Astrocyte of the cerebellum (primary cell): ENCODE measurements at places on chromosomes 1 and 21.
A peak's percentile ranks its signal among the peaks of the same experiment; 100 is the strongest.

DNA sequence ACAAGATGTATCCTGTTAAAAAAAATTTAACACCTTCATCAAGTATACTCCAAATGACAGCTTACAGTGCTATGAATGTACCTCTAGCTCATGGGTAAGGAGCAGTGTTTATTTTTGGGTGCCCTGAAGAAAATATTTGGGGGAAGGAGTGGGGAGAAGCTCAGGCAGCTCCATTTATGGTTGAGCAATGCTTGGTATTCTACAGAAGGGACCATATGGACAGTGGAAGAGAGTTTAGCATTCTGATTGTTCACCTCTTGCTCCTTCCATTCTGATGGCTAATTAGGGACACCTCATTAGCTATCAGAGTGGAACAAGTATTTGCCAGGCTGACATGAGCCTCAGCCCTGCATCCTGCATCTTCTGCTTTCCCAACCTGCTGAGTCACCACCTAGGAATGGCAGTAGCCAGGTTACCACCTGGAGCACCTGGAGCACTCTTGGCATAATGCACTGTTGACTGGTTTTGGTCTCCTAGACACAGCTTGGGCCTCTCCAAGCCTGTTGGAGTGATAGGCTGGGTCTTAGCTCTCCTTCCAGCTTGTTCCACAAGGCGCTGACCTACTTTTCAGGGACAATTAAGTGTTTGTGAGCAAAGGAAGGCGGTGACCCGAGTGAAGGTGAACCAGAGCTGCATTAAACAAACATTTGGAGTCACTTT is 62.0 kb upstream of the MACF1 start:
- no peak for DNase-seq

DNA sequence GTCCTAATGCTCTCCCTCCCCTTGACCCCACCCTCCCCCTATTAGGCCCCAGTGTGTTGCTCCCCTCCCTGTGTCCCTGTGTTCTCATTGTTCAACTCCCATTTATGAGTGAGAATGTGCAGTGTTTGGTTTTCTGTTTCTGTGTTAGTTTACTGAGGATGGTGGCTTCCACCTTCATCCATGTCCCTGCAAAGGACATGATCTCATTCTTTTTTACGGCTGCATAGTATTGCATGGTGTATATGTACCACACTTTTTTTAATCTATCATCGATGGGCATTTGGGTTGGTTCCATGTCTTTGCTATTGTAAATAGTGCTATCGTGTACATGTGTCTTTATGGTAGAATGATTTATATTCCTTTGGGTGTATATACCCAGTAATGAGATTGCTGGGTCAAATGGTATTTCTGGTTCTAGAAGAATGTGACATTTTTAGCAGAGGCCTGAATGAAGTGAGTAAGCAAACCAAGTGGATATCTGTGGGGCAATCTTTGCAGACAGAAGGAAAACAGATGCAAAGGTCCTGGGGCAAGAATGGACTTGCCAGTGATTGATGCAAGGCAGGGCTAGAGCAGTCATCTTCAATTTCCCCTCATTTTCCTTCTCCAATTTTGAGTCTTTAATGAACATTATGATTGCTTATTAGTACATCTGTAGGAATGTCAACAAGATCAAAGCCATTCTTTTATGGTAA is 50.2 kb downstream of the UBE4B start:
- no peak for DNase-seq

DNA sequence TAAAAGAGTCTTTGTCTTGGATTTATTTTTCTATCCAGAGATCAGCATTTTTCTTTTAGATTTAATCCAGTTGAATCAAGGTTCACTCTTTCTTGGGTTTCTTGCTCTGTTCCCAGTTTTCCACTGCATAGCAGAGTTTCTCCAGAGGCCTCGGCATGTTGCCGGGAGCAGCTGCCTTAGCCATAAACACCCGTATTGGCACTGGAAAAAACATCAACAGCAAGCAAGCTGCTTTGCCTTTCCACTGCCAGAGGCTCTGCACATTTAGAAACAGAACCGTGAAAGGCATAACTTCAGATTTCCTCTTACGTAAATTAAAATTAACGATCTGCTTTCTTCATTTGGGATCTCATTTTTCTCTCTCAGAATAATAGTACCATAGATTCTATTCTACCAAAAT is 181.8 kb upstream of the L1TD1 start:
- DNase-seq, result no peak

DNA sequence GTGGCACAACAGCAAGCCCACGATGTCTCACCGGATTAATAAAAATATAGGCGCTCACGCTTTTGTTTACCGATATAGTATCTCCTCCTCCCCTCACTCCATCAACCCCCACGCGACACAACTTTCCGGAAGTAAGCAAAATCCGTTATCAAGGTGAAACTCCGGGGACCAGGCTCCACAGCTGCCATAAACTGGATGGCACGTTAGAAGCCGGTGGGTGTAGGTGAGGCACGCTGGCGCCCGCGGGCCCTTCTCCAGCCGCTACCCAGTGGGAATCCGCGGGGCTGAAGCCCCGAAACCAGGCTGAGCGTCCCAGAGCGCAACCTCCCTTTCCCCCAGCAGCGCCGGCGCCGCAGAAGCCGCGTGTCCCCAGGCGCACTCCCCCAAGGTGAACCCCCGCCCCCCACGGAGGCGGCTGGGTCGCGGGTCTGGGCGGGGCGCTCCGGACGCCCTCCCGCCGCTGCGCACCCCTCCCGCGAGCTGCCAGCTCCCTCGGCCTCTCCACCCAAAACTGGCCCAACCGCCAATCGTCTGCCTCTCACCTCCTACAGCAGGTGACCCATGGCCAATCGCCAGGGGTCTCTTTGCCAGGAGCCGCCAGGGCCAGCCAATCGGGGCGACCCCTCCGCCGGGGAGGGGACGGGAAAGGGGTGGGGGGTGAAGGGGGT is 112.4 kb downstream of the OSBPL9 start:
- DNase-seq, result peak; percentile 34

- no peak for DNase-seq
These were observed 113.4 kb downstream of the GRIK3 start for GRCh38 chr1:36920801-36921405.

DNA sequence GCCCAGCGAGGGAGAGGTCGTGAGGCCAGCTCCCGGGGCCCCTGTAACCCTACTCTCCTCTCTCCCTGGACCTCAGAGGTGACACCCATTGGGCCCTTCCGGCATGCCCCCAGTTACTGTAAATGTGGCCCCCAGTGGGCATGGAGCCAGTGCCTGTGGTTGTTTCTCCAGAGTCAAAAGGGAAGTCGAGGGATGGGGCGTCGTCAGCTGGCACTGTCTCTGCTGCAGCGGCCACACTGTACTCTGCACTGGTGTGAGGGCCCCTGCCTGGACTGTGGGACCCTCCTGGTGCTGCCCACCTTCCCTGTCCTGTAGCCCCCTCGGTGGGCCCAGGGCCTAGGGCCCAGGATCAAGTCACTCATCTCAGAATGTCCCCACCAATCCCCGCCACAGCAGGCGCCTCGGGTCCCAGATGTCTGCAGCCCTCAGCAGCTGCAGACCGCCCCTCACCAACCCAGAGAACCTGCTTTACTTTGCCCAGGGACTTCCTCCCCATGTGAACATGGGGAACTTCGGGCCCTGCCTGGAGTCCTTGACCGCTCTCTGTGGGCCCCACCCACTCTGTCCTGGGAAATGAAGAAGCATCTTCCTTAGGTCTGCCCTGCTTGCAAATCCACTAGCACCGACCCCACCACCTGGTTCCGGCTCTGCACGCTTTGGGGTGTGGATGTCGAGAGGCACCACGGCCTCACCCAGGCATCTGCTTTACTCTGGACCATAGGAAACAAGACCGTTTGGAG is 23.7 kb upstream of the TNFRSF1B start:
- no peak for DNase-seq

- no peak for DNase-seq
These were observed 547 bp downstream of the PDPN start for GRCh38 chr1:13583966-13584791.

- no peak for DNase-seq
These were observed 12.5 kb downstream of the PDXK start for GRCh38 chr21:43731476-43731875.

- DNase-seq, result peak; percentile 26
These were observed 308.5 kb downstream of the LTN1 start for GRCh38 chr21:28683982-28684752.
